ENCODE measurements at places on chromosomes 5 and 9.

DNA sequence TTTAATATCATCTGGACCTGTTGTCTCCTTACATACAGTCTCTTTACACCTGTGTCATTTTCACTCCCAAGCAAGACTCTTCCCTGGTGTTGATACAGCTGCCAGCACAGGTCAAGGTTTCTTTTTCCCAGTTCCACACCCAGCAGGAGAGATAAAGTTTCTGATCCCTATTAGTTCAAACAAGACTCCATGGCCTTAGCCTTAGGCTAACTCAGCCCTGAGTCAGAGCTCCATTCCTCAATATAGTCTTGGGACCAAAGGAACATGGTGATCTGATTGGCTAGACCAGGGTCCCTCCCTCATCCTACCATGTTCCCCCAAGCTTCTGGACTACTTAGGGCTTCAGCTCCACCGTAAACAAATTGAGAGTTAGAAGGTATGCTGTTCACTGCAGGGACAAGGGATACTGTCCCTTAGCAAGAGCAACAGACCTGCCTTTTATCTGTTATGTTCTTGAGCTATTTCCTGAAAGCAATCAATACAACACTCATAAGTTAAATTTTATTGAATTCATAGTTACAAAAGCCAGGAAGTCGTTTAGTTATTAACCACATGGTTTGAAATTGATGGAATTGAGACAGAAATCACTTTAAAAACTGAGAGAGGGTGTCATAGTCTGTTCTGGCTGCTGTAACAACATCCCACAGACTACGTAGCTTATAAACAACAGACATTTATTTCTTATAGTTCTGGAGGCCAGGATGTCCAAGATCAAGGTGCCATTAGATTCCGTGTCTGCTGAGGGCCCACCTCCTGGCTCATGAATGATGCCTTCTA, 20.5 kb downstream of the SLC1A1 start:
- DNase-seq = no peak

DNA sequence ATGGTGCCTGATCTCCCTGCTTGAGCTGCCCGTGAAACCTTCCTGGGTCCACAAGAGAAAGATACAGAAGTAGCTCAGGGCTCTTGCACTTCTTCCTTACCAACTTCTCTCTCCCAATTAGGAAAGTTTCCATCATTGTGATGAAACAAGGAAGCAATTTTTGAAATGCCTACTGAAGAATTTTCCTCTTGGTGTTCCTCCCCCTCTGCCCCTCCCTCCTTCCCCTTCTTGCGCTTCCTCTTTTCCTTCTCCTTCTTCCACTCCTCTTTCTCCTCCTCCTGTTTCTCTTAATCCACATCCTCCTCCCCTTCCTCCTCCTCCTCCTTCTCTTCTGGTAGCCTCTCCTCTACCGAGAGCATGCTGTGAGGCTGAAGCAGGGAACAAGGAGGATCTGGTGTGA, 36.3 kb upstream of the OTULINL start:
- DNase-seq = no peak

DNA sequence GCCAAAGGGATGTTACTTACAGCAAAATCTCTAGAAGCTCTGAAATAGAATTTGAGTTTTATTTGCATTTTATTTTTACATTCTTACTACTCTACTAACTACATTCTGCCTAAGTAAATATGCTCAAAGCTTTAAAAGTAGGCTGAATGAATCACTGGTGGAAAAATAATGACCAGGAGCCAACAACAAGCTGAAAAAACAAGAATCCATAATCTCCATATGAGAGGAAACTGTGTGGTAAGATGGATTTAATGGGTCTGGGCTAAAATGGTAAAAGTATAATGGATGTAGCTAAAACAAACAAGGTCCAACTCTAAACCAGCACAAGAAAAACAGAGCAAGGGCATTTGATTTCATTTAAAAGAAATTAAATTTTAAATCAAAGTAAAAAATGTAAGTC, 525.8 kb upstream of the FTMT start:
- no peak for DNase-seq

DNA sequence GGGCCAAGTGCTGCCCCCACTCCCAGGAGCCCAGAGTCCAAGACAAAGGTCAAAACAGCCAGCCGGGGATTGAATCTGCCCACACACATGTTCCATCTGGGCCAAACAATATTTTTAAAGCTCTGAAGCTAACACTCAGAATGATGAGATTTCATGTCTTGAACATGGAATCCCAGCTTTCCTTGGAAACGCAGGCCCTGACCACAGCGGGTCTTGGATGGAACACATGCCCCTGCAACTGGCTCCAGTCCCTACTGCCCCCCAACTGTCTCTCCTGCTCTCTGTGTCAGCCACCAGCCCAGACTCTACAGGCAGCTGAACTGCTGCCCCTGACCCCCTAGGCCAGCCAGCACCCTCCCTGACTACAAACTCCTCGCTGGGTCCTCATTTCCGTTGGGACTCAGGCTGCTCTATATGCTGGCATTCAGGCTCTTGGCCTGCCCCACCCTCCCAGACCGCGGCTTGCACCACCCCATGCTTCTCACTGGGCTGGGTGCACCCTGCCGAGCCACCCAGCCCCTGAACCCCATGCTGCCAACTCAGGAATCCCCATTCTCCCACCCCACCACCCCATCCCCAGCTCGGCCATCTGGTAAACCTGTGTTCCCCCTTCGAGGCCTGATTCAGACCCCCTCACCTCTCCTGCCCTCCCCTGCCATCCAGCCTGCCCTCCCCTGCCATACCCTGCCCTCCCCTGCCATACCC, 71.7 kb downstream of the ADAMTS2 start:
- no peak for DNase-seq

GRCh38 chr5:172763120-172763464, 7.9 kb downstream of the DUSP1 start:
- DNase-seq = no peak

- no peak for DNase-seq
These were observed 126.4 kb upstream of the CCNG1 start for GRCh38 chr5:163310997-163311396.

GRCh38 chr5:146643776-146644175, 127.8 kb upstream of the GPR151 start:
- DNase-seq = no peak

DNA sequence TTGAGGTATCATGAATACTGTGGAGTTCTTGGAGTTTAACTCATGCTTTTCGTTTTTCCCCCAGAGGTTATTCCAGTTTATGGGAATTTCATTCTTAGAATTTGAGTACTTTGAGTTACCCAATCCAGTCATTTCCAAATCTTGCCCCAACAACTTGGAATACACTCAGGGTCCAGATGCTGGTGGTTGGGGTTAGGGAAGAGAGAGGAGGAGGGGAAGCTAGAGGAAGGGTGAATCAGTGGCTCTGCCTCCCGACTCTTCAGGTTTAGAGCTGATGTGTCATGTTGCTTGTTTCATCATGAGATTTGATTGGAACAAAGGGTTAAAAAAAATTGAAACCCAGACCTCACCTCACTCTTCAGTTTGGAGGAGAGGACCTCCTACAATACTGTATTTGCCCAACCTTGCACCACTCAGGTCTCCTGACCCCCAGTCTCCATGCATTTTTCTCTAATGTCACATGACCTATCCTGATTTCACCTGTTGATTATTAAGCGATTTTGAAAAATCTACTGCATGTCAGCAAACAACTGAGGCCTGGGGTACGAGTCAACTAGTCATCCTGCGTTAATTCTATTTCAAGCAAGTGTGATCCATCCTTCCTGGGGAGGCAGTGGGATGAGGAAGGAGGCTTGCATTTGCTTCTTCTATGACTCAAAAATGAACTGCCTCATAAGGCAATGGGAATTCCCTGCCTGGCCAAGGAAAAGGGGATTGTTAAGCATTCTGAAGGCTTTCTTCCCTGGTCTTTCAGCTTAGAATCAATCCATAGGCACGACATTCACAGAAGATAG, 6.2 kb upstream of the SLC1A3 start:
- DNase-seq = no peak

- DNase-seq = no peak
These were observed 91.8 kb downstream of the STX17 start for GRCh38 chr9:99998266-99998665.

DNA sequence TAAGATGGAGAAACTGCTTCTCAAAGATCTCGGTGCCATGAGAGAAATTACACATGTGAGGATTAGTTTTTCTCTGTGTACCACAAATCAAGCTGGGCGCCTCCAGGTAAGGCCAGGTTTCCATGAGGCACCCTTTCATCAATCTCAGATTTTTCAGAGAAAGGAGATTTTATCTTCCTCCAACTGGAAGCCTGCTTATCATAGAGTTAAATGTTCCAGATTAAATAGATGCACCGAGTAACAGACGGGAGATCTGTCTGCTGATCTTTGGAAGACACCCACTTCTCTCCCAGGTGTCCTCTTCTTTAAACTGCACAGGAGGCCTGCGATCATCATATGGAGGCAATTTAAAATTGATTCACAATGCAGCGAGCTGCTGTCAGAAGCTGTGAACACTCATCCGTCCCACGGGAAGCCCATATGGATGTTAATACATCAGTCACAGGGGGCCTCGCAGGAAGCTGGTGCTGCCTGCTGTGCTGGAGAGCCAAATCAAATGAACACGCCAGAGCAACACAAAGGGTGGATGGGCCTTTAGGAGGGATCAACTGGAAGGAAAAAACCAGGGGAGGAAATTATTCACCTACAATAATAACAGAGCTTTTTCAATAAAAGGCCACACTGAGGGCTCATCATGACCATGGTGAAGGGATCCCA, 93.3 kb downstream of the TLE1 start:
- no peak for DNase-seq

DNA sequence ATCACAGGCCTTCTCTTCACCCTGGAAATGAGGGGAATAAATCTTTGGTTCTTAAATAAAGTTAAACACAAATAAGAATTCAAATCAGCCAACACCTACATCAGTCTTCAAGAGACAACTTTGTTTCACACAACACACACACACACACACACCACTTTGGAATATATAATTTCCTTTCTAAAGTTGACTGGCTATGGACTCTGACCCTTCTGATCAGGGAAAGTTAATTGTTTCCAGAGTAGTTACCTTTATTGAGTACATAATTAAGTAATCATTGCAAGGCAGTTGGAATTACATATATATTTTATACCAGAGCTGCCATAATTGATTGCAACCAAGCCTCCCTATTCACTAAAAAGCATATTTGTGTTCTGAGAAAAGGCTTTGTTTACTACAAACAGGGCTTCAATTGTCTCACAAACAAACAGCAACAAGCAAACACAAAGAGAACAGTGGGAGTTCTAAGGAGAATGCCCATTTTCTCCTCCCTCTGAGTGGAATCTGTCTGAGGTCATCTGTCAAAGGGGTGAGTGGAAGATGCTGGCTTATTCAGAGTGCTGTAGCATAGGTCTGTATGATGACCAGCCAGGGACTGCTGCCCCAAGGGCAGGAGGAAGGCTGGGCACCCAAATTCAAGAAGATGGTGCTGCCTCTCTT, 136.6 kb downstream of the SEMA6A start:
- DNase-seq = no peak

DNA sequence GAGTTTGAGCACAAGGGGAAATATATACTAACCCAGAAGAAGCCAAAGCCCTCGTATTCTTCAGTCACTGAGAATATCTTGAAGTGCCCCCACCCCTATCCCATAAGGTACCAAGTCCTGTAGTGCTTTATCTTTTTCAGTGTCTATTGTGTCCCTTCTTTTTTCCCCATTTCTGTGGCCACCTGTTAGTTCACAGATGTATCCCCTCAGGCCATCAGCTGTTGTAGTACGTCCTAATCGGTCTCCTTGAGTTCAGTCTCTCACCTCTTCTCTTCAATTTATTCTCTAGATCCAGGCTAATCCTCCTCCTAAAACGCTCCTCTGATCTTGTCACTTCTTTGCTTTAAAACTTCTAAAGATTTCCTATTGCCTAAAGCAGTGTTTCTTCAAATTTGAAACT, 10.4 kb downstream of the RGS7BP start:
- DNase-seq = no peak

GRCh38 chr5:159120446-159120845, 20.7 kb upstream of the EBF1 start:
- no peak for DNase-seq

DNA sequence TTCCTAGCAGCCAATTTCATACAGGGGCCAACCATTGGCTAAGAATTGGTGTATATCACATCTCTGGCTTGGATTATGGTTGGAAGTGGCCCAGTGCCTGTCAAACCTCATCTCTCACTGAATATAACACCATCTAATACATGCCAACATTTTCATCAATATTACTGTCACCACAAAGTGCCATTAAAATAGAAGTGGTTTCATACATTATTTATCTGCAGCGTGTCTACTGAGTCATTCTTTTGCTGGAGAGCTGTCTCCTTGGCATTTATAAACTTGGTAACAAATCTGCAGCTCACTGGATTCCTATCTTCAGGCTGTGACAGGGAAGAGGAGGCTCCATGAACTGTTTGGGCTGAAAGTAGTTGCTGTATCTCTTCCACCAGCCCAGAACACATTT, 70.9 kb downstream of the PTTG1 start:
- DNase-seq = no peak

DNA sequence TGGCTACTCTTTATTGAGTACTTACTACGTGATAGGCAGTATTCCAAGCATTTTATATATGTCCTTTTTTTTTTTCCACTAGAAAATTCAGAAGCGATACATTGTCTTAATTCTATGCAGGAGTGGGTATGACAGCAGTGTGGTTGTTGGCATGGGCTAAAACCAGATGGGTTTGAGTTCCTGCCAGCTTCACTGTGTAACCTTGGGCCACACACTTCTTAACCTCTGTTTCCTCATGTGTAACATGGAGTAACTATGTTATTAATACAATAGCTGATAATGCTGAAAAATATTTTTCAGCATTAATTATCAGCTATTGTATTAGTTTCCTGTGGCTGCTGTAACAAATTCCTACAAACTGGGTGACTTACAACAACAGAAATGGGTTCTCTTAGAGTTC, 12.0 kb downstream of the SNX18 start:
- DNase-seq = no peak

DNA sequence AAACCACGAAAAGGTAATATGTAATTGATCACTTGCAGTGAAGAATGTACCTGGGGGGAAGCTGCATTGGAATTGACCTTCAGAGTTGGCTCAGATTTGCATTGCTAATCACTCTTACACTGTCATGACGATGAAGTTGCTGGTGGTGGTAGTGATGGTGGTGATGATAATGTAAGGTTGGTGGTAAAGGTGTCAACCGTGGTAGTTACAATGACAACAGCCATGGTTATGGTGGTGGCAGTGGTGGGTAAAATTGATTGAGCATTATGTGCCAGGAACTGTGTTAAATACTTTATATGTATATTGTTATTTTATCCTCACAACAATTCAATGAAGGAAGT, 282.4 kb downstream of the NR3C1 start:
- no peak for DNase-seq

DNA sequence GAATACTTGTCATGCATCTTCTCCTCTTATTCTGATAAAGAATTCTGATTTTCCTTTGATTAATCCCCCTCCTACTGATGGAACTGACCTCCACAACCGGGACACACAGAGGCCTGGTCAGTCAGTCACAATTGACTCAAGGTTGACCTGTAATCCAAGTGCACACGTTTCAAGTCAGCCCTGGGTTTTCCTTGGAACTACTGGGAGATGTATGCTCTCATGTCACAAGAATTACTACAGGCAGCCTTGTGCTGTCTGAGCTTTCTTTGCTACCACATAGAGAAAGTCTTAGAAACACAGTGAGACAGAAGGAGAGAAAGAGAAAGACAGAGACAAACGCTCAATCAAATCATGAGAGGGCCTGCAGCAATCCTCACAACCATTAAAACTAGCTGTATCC, 345.8 kb downstream of the PDE4D start:
- no peak for DNase-seq
